ENCODE measurements at places on chromosomes 7 and 10. TPM values are rescaled to one million over a fixed set of nuclear protein-coding genes. Genes with fewer than 3 reads are reported as not detected.
A peak's percentile ranks its signal among the peaks of the same experiment; 100 is the strongest.

Gene KIAA1549
- 24.4 TPM for total RNA-seq

DNA sequence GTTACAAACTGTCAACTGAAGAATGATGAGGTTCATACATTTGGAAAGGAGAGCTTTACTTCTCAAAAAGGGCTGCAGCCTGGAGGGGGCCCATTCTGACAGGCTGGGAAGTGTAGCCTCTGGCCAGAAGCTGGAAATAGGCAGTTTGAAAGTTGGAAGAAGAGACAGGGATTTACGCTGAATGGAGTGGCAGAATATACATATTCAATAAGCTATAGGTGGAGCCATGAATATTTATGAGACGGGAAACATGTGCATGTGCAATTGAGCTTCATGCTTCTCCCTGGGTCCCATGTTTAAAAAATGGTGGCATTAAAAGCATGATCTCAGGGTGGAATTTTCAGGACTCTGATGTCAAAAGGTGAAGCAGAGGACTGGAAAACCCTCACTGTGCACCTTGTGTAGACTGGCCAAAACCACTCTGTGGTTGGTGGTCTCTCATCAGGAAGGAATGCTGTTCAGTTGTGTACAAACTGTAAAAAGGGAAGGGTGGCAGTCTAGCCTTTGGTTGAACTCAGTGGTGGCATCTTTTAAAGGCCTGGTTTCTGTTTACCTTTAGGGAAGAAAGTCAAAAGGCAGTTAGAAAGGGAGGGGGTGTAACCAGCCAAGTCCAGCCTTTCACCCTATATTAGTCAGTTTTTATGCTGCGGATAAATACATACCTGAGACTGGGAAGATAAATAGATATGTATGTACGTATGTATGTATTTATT lies 7.2 kb upstream of the ACTR3B start:
- peaks cover 19% of the 10 kb centered on the region for H3K27me3 ChIP-seq
- H3K36me3 ChIP-seq: no peaks in the 10 kb centered on the region
- no peak for DNase-seq
- H3K4me3 ChIP-seq: no peak overlapping the region
- H3K4me1 ChIP-seq: peaks cover 3% of the 10 kb centered on the region
- H3K27ac ChIP-seq: no peak overlapping the region

Gene TFR2
- 2.5 TPM for total RNA-seq

GRCh38 chr10:88526501-88527105 lies 56.5 kb downstream of the RNLS start:
- no peak overlapping the region for H3K4me3 ChIP-seq
- H3K4me1 ChIP-seq: peaks cover 17% of the 10 kb centered on the region
- H3K27me3 ChIP-seq: no peaks in the 10 kb centered on the region
- H3K36me3 ChIP-seq: no peaks in the 10 kb centered on the region
- DNase-seq: no peak
- no peak overlapping the region for H3K27ac ChIP-seq

GRCh38 chr7:18771834-18772566 lies 276.5 kb downstream of the HDAC9 start:
- H3K4me3 ChIP-seq: no peak overlapping the region
- peaks cover 13% of the 10 kb centered on the region for H3K4me1 ChIP-seq
- H3K36me3 ChIP-seq: no peaks in the 10 kb centered on the region
- DNase-seq: no peak
- H3K27me3 ChIP-seq: no peaks in the 10 kb centered on the region

- no peak overlapping the region for H3K27ac ChIP-seq
- no peaks in the 10 kb centered on the region for H3K27me3 ChIP-seq
- DNase-seq: no peak
- no peaks in the 10 kb centered on the region for H3K4me1 ChIP-seq
- no peak overlapping the region for H3K4me3 ChIP-seq
- H3K36me3 ChIP-seq: peaks cover 37% of the 10 kb centered on the region
Measured at GRCh38 chr7:107206136-107206535, 37.3 kb downstream of the HBP1 start.

DNA sequence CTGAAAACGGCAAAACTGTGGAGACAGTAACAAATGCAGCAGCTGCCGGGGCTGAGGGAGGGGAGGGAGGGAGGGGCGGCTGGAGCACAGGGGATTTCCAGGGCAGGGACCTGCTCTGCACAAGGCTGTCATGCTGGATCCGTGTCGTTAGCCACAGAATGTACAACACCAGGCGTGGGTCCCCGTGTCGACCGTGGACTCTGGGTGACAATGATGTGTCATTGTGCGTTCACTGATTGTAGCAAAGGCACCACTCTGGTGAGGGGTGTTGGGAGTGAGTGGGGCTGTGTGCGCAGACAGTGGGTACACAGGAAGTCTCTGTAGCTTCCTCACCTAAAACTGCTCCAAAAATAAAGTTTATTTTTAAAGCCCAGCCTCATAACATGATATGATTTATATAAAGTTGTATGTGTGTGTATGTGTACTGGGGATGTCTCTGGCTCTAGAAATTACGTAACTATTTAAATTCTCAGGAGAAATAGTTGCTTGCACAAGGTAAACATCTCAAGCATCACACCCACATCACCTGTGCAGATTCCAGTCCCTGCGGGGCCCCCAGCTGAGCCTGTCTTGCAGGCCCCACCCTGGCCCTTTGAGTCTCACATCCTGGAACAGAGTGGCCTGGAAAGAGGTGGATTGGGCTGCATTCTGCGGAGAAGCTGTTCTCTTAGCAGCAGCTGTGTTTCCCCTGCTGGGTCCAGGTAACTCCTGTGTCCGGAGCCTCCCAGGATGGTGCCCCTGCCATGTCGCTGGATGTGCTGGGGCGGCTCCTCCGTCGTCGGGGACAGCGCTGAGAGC lies 135.7 kb downstream of the DYNC2I1 start:
- H3K27me3 ChIP-seq: peaks cover 50% of the 10 kb centered on the region
- peak overlapping the region; percentile 48 for H3K4me3 ChIP-seq
- no peaks in the 10 kb centered on the region for H3K36me3 ChIP-seq

- no peaks in the 10 kb centered on the region for H3K27me3 ChIP-seq
- DNase-seq: no peak
- H3K4me3 ChIP-seq: no peak overlapping the region
- peaks cover 6% of the 10 kb centered on the region for H3K4me1 ChIP-seq
- peaks cover 9% of the 10 kb centered on the region for H3K36me3 ChIP-seq
Measured at GRCh38 chr7:112001091-112001826, 204.9 kb downstream of the DOCK4 start.

GRCh38 chr7:154975984-154976383 lies 26.9 kb downstream of the PAXIP1 start:
- H3K27me3 ChIP-seq: no peaks in the 10 kb centered on the region
- DNase-seq: no peak
- H3K36me3 ChIP-seq: peaks cover 30% of the 10 kb centered on the region
- no peak overlapping the region for H3K27ac ChIP-seq
- H3K4me1 ChIP-seq: no peaks in the 10 kb centered on the region

- H3K27ac ChIP-seq: peak overlapping the region; percentile 75
- H3K4me3 ChIP-seq: no peak overlapping the region
- no peaks in the 10 kb centered on the region for H3K36me3 ChIP-seq
- H3K4me1 ChIP-seq: peaks cover 24% of the 10 kb centered on the region
Measured at GRCh38 chr10:103712898-103713498, 142.4 kb downstream of the SH3PXD2A start.

DNA sequence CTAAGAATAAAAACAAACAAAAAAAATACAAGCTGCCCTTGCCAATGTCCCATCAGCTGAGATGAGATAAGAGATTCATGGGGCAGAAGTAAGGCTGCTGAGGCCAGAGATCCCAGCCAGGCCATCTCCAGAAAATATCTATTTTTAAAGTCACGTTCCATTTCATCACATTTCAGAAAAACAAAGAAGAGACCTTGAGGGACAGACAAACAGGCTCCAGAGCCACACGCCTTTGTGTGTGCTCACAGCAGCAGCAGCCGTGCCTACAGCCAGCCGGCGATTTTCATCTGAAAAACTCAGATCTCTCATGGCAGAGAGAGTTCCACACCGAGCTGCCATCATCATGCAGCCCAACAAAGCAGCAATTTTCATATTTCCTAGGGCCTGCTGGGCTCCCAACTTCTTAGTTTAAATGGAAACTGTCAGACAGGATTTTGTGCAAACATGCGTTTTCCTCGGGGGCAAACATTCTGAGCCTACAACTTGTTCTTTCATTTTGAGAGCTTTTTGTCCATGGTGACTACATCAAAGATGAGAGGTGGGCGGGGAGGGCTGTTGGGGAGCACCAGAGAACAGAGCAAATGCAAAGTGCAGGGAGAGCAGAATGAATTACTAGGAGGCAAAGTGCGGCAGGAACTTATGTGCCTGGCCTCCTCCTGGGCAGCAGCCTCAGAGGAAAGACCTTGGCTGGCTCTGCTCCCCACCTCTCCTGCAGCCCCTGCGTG lies 38.8 kb downstream of the DLG5 start:
- H3K4me3 ChIP-seq: peak overlapping the region; percentile 78
- no peaks in the 10 kb centered on the region for H3K27me3 ChIP-seq
- peak overlapping the region; percentile 81 for H3K27ac ChIP-seq
- H3K4me1 ChIP-seq: peaks cover 84% of the 10 kb centered on the region

DNA sequence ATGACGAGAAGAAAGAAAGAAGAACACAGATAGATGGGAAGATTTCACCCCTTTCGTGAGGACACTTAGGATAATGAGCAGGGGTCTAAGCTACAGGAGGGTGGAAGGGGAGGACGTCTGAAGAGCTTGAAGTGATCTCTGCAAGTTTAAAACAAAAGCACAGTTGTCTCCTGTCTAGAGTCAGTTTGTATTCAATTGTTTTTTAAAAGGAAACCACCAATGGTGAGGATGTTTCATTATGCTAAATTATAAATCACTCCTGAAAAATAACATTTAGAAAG lies 85.9 kb downstream of the ADAM12 start:
- no peak overlapping the region for H3K27ac ChIP-seq
- H3K4me1 ChIP-seq: peaks cover 17% of the 10 kb centered on the region
- H3K27me3 ChIP-seq: no peaks in the 10 kb centered on the region
- H3K36me3 ChIP-seq: no peaks in the 10 kb centered on the region
- DNase-seq: no peak

Gene UBE2H
- 80.7 TPM for total RNA-seq

DNA sequence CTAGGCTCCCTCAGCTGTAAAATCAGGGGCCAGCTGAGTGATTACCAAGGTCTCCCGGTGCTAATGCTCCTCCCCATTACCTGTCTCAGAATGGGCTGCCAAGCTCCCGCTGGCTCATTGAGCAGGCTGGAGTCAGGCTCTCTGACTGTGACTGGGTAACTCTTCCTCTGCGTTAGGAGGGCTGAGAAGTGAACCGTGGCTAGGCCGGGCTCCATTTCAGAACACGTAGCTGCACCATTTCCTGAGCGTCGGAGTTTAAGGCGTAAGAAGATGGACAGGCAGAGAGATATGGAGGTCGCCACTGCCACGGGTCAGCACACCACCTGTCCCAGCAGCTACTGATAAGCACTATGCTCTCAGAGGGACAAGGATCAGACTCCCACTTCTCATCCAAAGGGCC lies 250.3 kb downstream of the TCERG1L start:
- H3K27me3 ChIP-seq: peaks cover 12% of the 10 kb centered on the region
- peak; percentile 18 for DNase-seq
- H3K36me3 ChIP-seq: no peaks in the 10 kb centered on the region
- H3K27ac ChIP-seq: no peak overlapping the region
- no peak overlapping the region for H3K4me3 ChIP-seq

- peaks cover 11% of the 10 kb centered on the region for H3K36me3 ChIP-seq
- H3K27me3 ChIP-seq: no peaks in the 10 kb centered on the region
- no peak overlapping the region for H3K4me3 ChIP-seq
- H3K27ac ChIP-seq: no peak overlapping the region
- no peaks in the 10 kb centered on the region for H3K4me1 ChIP-seq
Measured at GRCh38 chr7:36175886-36176285, 22.8 kb downstream of the EEPD1 start.

Gene C10orf53
- total RNA-seq: not detected

DNA sequence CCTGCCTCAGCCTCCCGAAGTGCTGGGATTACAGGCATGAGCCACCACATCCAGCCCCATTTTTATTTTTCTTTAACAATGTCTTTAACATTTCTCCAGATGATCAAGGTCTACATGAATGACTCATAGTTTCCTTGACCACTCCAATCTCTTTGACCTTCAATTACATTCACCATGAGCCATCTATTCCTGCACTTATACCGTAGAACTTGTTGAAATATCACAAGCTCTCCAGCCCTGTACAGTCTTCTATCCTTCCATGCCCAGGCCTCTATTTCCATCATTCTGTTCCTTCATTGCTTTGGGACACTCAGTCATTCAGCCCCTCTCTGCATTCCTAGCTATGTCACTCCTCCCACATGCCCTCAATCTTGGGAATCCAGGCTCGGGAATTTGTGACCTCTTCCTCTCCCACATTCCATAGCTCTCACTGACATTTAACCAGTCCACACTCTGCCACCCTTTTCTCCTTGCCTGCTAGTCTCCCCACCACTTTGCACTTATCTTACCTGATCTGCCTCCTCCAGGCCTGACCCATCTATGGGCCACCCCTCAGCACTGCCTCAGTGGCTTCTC lies 151.8 kb upstream of the STK17A start:
- no peak overlapping the region for H3K27ac ChIP-seq
- H3K36me3 ChIP-seq: no peaks in the 10 kb centered on the region
- H3K4me3 ChIP-seq: no peak overlapping the region
- no peak for DNase-seq
- H3K27me3 ChIP-seq: no peaks in the 10 kb centered on the region

- no peak for DNase-seq
- H3K27ac ChIP-seq: no peak overlapping the region
- no peaks in the 10 kb centered on the region for H3K36me3 ChIP-seq
Measured at GRCh38 chr10:92124020-92124419, 166.9 kb downstream of the CPEB3 start.

DNA sequence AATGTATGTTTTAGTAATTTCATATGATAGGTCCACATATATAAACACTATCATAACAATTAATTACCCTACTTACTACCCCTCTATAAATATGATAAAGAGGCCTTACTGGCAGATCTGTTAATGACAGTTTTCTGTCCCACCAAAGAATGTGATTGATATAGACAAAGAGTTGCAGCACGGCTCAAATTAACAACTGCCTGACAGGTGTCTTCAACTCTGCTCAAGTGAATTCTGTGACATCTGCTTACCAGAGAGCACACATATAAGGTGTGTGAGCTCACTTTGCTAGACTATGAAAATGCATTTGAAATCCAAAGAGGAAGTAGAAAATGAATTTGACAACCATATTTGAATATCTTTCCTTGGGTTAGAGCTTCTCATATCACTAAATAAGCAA lies 36.6 kb downstream of the CACNA2D1 start:
- DNase-seq: no peak
- no peaks in the 10 kb centered on the region for H3K27me3 ChIP-seq
- H3K4me1 ChIP-seq: no peaks in the 10 kb centered on the region
- no peak overlapping the region for H3K4me3 ChIP-seq
- H3K27ac ChIP-seq: no peak overlapping the region
- H3K36me3 ChIP-seq: no peaks in the 10 kb centered on the region

DNA sequence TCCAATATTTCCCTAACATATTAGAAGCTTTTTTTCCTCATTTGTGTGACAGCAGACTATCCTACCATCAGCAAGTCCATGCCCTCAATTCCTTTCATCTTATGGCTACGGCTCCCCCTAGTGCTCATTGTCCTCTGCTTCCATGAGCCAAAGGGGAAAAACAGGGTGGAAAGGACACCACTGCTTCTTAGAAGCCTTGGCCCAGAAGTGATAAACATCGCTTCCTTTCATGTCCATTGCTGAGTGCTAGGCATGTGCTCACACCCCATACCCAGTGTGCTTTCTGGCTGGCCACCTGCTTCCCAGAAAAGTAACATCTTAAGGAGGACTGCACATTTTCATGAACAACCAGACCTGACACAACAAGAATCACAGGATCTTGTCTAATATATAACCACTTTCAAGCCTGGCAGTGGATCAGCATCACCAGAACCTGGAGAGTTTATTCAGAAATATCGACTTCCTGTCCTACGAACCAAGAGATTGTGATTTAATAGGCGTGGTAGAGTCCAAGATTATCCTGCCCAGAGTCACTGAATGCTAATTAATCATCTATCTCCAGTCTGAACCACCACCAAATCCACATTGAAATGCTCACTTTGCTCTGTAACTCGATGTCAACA lies 650.5 kb upstream of the SORCS1 start:
- no peak overlapping the region for H3K4me3 ChIP-seq
- H3K27me3 ChIP-seq: no peaks in the 10 kb centered on the region
- no peaks in the 10 kb centered on the region for H3K36me3 ChIP-seq
- no peak for DNase-seq

All from type B pancreatic cell (in vitro differentiated cells).